Bronchus fibroblast of lung (primary cell): ENCODE measurements at places on chromosomes 3 and 15. TPM values are rescaled to one million over a fixed set of nuclear protein-coding genes. Genes with fewer than 3 reads are reported as not detected.

The TMEM45A gene
- 10.6 and 13.2 TPM in 2 replicates for total RNA-seq

The CCRL2 gene
- 0.45 TPM in 1 of 2 replicates, not detected in the other for total RNA-seq

The IL12A gene
- 2.4 and 4.5 TPM in 2 replicates for total RNA-seq

The CPLX3 gene
- total RNA-seq = not detected in 2 replicates

The ZPLD1 gene
- not detected in 2 replicates for total RNA-seq

The THBS1 gene
- total RNA-seq = 89.2 and 99.2 TPM in 2 replicates

The UBL7 gene
- 76.1 and 77.5 TPM in 2 replicates for total RNA-seq

The EIF4E3 gene
- 1.6 and 1.8 TPM in 2 replicates for total RNA-seq

The GP9 gene
- not detected in 2 replicates for total RNA-seq

The MASP1 gene
- 1.8 and 2.4 TPM in 2 replicates for total RNA-seq

The CLDN18 gene
- total RNA-seq = not detected in 2 replicates

The NUDT16 gene
- total RNA-seq = 12.6 and 13.1 TPM in 2 replicates

The CCDC33 gene
- under 0.01 TPM in 1 of 2 replicates, not detected in the other for total RNA-seq

The MAN2C1 gene
- total RNA-seq = 61.2 and 63.0 TPM in 2 replicates

The THOC7 gene
- total RNA-seq = 54.9 and 62.9 TPM in 2 replicates

The NDN gene
- 82.5 and 93.0 TPM in 2 replicates for total RNA-seq

The MORC1 gene
- not detected in 2 replicates for total RNA-seq

The SATB1 gene
- total RNA-seq = 2.5 and 5.2 TPM in 2 replicates

The GOLGA8J gene
- not detected in 2 replicates for total RNA-seq

The SORD gene
- total RNA-seq = 28.1 and 30.8 TPM in 2 replicates

The SLC30A4 gene
- total RNA-seq = 3.6 and 3.7 TPM in 2 replicates

The POLG gene
- total RNA-seq = 64.4 and 68.5 TPM in 2 replicates

The NPAP1 gene
- total RNA-seq = not detected in 2 replicates

The GOLGA6A gene
- not detected in 2 replicates for total RNA-seq

The FBXL22 gene
- 0.15 and 0.17 TPM in 2 replicates for total RNA-seq

The ALDH1A3 gene
- total RNA-seq = 8.5 and 16.0 TPM in 2 replicates

The HTR3D gene
- not detected in 2 replicates for total RNA-seq

The IL17RD gene
- 1.6 and 2.0 TPM in 2 replicates for total RNA-seq
